ENCODE measurements at places on chromosomes 16 and 17.

DNA sequence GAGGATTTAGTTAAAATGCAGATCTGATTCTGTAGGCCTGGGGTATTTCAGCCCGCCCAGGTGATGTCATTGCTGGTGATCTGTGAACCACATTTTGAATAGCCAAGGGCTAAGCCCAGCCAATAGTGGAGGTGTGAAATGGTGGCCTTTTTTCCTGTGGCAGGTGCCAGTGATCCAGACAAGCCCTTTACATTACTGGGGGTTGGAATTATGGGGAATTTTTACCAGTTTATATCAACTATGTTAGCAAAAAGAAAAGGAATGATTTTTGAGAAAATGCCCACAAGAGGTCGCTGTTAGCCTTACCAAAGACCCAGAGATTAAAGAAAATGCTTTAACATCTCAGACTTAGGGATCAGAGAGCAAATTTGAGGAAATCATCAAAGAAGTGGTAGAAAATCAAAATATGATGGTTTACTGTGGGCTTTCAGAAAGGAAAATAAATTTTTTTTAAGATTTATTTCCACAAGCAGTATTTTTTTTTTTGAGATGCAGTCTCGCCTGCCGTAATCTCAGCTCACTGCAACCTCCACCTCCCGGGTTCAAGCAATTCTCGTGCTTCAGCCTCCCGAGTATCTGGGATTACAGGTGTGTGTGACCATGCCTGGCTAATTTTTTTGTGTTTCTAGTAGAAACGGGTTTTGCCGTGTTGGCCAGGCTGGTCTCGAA is 3.9 kb downstream of the VPS35L start:
- DNase-seq: no peak

- no peak for DNase-seq
These were observed 24.4 kb downstream of the DHRS7C start for GRCh38 chr17:9766970-9767369.

DNA sequence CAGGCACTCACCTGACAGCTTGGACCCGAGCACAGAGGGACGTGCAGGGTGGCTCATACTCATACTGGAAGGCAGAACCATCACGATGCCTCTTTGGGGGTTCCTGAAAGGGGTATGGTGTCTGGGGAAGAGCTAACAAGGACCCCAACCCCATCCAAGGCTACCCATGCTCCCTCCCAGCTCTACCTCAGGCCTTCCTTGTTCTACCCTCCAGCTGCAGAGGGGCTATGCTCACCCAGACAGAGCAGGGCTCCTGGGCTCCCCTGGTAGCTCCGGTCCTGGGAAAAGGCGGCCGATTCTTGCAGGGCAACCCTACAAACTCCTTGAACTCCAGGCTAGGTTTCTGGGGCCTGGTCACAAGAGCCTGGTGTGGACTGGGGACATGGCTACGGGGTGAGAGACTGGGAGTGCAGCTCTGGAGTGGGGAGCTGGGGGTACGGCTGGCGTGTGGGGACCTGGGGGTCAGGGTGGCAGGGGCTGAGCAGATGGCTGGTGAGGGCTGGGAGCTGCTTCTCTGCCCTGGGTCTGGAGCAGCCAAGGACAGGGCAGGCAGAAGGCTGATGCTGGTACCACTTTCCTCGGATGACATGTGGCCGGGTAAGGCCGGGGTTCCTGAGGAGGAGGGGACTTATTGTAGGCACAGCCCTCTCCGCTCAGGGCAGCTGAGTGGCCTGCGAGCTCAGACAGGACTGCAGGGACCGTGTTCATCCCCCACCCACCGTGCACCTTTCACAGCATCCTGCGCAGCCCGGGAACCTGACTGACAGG is 2.1 kb downstream of the ACD start:
- DNase-seq: no peak

- DNase-seq: no peak
These were observed 12.6 kb downstream of the OSBPL7 start for GRCh38 chr17:47808830-47809480.

DNA sequence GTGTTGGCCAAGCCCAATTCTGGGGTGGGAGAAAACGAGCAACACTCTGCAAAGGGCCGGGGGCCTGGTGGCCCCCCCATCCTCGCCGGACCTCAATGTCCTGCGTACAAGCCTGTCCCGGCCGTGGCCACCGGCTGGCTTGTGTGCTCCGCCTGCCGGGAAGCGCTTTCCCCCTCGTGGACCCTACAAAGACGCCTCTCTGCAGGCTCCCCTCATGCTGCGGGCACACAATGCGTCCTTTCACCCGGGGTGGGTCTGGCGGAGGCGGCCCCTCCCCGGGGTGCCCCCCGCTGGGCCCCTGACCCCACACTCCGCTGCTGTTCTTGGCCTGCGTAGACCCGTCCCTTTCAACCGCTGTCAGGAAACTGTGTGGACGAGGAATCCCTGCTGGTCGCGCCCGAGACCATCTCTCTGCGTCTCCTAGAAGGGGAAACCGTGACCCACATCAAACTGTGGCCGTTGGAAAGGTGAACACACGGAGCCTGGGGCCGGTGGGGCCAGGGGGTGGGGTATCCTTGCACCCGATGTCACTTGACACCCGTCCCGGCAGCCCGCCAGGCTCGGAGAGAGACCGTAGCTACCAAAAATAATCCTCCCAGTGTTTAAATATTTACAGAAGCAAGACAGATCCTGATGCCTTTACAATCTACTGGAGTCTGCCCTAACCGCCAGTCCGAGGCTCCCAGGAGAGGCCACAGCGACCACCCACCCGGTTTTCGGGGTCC is 43.6 kb downstream of the TBC1D16 start:
- peak; percentile 71 for DNase-seq
